ENCODE measurements at places on chromosomes 13 and 19.

DNA sequence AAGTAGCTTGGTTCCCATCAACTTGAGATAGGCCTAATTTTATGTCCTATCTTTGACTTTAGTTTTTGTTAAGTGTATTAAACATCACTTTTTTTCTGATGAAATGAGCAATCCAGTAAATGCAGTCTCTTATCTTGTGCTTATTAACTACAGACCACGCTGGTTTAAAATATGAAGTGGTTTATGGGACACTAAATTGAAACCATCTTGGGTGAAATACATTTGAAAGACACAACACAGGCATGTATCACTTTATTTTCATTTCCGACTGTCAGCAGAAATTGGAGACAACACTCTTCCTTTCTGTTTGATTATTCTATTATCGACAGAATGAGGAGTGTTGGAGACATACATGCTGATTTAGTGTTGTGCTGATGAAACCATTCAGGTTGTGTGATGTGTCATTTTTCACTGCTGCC, 447.7 kb downstream of the GPC6 start:
- DNase-seq, result no peak

DNA sequence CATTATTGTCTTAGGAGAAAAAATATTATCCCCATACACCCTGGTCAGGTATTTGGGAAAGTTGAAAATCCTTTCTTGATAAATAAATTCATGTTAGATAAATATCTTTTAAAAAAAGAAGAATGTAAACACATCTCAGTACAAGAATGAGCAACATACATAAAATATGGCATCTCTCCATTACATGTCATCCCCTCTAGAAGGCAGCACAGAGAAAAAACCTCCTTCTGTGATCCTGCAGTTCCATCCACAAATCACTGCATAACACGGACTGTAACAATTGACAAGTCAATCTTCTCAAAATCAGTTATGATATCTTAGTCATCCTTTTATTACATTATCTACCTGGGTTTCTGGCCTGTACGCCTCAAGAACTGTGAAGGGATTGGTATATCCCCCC, 683.9 kb upstream of the KLHL1 start:
- DNase-seq, result no peak

DNA sequence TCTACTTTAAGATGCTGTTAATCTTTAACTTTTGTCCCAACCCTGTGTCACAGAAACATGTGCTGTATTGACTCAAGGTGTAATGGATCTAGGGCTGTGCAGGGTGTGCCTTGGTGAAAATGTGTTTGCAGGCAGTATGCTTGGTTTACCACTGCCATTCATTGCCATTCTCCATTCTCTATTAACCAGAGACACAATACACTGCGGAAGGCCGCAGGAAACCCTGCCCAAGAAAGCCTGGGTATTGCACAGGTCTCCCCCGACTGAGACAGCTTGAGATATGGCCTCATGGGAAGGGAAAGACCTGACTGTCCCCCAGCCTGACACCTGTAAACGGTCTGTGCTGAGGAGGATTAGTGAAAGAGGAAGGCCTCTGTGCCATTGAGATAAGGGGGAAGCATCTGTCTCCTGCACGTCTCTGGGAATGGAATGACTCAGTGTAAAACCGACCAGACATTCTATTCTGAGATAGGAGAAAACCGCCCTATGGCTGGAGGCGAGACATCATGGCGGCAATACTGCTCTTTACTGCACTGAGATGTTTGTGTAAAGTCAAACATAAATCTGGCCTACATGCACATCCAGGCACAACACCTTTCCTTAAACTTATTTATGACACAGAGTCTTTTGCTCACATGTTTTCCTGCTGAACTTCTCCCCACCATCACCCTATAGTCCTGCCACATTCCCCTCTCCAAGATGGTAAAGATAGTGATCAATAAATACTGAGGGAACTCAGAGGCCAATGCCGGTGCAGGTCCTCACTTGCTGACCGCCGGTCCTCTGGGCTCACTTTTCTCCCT, 13.1 kb upstream of the ZNF888 start:
- DNase-seq, result no peak

- DNase-seq, result no peak
Observed at GRCh38 chr13:46620029-46620428, 67.1 kb downstream of the LRCH1 start.

DNA sequence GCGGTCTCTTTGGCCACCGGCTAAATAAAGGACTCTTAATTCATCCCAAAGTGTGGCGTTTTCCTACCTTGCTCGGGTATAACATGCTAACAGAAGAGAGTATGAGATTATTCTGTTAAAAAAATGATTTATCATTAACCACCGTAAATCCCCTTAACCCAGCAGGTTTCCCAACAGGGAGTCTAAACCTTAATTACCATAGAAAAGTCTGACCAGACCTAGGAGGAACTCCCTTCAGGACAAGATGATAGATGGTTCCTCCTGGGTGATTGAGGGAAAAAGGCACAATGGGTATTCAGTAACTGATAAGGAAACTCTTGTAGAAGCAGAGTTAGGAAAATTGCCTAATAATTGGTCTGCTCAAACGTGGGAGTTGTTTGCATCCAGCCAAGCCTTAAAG, 193.7 kb downstream of the ZNF737 start:
- no peak for DNase-seq

DNA sequence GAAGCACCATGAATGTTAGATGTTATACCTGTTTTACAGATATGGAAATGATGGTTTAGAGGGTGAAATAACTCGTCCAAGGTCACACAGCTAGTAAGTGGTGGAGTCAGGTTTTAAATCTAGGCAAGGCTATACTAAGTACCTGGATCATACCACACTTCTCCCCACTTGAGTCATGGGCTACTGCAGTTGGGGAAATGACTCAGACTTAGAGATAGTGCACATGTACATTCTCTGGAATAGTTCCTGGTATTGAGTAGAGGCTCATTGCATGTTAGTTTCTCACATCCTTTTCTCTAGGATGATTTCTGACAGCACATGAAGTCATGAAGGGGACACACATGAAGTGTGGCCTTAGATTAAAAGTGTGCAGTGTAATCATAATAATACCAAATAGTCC, 76.2 kb upstream of the TNFSF11 start:
- DNase-seq, result no peak

DNA sequence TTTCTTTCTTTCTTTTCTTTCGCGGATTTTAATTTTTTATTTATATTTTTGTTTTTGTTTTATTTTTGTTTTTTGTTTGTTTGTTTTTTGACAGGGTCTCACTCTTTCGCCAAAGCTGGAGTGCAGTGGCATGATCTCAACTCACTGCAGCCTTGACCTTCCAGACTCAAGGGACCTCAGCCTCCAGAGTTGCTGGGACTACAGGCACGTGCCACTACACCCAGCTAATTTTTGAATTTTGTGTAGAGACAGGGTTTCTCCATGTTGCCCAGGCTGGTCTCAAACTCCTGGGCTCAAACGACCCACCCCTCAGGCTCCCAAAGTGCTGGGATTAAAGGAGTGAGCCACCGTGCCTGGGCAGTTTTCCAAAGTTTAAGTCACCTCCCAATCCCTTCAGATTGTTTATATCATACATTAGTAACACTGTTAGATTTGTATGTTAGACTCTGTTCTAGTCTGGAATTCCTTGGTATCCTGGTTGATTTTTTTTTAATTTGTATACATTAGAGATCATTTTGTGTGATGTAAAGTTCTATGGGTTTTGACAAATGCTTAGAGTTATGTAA, 597.3 kb downstream of the DCT start:
- no peak for DNase-seq

DNA sequence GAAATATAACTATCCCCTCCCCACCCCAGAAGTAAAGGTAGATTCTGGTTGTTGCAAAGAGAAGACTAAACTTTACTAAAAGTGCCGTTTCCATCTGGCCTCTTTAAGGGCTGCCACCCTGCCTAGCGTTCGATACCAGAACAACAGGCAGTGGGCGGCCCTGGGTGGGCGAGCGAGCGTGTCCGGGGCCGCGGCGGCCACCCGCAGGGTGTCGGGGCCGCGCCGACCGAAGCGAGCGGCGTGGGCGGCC, 2.6 kb downstream of the FGF9 start:
- no peak for DNase-seq

DNA sequence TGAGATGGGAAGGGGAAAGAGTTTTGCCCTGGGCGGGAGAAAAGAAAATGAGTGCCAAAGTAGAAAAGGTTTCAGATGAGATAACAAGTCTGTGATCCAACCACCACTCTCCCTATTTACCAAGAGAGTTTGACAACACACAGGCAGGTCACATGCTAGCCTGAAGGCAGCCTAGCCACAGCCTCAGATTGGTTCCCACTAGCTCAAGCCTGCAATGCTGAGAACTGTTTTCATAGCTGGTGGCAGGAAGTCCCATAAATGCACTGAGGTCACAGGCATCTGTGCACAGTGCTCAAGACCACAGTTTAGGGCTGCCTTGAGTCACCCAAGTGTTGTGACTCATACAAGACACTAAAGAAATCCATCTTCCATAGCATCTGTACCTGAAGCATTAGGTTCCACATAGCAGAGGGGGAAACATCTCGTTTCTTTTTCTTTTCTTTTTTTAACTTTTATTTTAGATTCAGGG, 18.5 kb upstream of the POP4 start:
- DNase-seq, result no peak

- DNase-seq, result no peak
Observed at GRCh38 chr13:75231235-75231634, 250.7 kb downstream of the TBC1D4 start.

DNA sequence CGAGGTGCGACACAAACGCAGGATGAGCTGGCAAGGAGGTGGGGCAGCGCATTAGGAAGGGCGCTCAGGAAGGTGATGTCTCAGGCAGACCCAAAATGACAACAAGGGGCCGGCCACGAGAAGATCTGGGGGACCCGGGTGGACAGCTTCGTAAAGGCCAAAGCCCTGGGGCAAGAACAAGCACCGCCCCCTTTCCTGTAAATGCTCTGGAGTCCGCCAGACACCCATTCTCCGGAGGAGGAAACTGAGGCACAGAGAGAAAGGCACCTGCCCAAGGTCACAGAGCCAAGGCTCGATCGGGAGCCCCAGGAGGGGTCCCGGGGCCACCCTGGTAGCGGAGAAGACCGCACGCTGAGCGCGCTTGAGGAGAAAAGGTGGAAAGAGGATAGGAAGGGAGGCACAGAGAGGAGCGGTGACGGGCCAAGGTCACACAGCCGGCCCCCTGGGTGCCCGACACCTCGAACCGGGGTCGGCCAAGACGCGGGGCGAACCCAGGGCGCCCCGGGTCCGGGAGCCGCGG, 571 bp downstream of the SAFB2 start:
- DNase-seq, result peak; percentile 77

DNA sequence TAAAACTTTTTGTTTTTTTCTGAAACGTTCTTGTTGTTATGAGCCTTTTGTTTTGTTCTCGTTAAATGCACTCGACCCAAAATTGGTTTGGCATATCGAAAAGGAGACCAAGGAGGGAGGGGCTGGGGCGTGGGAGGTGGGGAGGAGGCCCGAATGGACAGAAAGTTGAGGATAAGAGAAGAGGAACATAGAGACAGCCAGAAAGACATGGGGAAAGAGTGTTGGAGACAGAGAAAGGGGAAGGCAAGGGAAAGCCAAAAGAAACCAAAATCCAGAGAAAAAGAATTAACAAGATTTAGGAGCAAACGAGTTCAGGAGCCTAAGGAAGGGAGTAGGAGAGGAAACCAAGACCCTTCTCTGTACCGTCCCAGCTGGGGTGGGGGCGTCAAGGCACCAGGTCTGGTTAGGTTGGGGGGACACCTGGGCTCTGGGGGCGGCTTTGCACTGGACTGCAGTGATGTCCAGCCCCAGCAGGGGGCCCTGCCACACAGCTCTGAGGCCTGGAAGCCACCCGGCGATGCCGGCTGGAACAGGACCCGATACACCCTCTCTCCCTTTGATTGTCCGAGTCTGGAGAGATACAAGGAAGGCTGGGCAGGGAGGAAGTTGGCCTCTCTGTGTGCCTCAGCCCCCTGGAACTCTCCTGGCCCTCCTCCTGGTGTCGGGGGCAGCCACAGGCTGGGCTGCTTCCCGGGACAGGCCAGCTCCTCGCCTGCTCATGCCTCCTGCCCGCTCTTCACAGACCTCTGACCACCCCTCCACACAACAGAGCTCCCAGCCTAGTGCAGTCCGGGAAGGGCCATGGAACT, 11.6 kb upstream of the ASF1B start:
- no peak for DNase-seq

- DNase-seq, result no peak
Observed at GRCh38 chr19:2337329-2337707, 8.8 kb downstream of the SPPL2B start.

DNA sequence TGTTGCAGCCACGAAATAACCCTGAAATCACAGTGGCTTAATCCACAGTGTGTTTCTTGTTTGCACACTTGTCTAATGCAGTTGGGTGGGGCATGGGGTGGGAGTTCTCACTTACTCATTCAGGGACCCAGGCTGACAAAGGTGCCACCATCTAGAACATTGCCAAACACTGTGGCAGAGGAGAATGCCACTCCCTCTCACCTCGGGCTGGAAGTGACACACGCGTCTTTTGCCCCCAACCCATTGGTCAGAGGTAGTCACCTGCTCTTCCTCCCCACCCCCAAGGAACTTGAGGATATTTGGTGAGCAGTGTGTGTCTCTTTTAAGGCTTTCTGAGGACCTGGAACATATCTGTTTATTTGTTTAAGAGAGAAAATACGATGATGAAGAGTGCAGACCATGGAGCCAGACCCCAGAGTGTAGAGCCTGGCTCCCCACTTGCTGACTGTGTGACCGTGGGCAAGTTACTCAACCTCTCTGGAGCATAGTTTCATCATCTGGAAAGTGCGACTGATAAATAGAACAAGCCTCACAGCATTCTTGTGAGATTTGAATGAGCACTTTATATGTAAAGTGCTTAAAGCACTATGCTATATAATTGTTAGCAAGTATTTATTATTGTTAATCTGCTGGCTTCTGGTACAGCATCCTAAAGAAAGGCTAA, 17.4 kb downstream of the GPR183 start:
- DNase-seq, result no peak

GRCh38 chr13:30690282-30691188, 44.8 kb upstream of the ALOX5AP start:
- peak; percentile 90 for DNase-seq

DNA sequence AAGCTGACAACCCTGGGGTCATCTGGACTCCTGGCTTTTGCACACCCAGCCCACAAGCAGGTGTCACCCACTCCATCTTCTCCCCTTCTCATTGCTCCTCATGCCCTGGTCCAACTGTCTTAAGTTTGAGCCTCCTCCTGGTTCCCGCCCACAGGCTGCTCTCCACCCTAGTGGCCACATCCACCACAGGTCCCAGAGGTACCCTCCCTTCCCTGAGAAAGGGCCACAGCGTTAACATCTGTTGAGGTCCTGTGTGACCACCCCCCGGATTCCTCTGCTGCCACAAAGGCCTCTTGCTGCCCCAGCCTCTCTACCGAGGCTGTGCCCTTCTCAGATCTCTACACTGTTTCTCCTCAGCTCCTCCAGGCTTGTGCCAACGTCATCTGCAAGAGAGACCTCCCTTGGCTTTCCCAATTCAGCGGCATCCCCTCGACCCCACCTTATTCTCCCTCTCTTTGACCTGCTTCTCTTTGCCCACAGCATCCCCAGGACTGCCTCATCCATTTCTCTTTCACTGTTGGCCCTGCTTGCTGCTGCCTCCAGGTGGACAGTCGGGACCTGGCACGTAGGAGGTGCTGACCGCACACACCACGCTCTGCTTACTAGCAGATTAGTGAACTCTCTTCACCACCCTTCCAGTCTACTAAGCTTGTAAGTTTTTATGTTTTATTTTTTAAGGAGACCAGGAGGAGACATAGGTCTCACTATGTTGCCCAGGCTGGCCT, 33.3 kb downstream of the SUGP2 start:
- no peak for DNase-seq
